GM12878 (cell line): ENCODE measurements at places on chromosomes 1 and 21.
A peak's percentile ranks its signal among the peaks of the same experiment; 100 is the strongest.

DNA sequence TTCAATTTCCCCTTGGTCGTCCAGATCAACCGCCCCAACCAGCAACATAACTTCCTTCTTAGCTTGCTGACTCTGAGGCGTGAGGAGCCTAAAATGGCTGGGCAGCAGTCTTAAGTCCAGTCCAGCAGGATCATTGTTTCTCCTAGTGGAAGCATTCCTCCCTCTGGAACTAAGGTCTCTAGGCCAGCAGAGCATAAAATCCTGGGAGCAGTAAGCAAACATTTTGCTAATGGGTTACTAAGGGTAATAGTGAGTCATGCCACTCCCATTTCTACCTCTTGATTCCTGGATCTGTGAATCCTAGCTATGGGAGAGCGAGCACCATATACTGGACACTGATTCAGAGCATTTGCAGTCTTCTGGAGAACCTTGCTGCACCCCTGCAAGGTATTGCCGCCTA lies 59.9 kb downstream of the ADSS2 start:
- DNase-seq: no peak

- DNase-seq: no peak
Measured at GRCh38 chr21:46255758-46256337, 27.3 kb upstream of the LSS start.

GRCh38 chr1:234730770-234731568 lies 121.0 kb upstream of the IRF2BP2 start:
- peak; percentile 68 for DNase-seq

GRCh38 chr1:153958961-153959260 lies 499 bp upstream of the CRTC2 start:
- DNase-seq: no peak

DNA sequence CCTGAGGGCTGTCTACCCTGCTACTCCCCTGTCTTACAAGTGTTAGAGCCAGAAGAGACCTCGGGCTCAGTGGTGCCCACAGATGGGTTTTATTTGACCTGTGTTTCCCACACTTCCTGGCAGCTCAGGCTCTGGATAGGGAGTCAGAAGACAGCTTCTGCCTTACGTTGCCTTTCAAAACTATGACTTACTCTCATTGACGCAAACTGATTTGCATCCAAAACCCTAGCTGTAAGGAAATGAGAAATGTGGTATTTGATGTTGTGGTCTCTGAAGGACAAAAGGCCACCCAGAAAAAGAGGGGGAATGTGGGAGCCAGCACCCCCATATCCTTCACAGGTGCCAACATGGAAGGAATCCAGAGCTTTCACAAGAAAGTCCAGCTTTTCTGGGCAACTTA lies 180.2 kb downstream of the ATG4C start:
- peak; percentile 5 for DNase-seq

DNA sequence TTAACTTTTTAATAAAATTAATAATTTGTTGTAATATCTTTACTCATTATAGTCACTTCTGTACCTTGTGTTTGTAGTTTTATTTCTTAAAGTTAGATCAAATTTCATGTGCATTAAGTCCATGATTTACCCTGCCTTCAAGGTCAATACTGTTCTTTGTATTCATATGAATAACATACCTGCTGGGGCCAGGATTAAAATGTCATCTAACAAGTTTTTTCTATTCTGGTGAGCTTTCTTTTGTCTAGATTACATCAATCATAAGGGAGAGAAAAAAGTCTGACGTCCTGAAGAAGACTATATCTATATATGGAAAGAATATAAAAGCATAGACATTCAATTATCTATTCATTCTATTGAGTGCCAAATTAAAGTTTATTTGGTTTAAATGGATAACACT lies 232.6 kb downstream of the COL11A1 start:
- no peak for DNase-seq

DNA sequence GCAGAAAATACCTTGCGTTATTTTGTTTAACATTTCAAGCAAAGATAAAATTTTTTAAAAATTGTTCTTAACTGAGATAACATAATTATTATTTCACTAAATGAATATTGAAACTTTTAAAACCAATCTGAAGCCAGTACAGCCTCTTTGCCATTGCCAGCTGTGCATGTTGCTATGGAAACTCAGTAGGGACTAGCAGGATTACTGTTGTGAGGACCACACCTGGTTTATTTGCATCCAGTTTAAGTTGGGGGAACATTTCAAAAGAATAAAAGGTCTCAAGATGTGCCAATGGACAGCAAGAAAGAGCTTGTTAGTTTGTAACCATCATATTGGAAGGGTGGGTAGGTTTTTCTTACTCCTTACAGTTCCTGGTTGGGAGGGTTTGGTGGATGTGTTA lies 80.7 kb downstream of the POU2F1 start:
- no peak for DNase-seq

DNA sequence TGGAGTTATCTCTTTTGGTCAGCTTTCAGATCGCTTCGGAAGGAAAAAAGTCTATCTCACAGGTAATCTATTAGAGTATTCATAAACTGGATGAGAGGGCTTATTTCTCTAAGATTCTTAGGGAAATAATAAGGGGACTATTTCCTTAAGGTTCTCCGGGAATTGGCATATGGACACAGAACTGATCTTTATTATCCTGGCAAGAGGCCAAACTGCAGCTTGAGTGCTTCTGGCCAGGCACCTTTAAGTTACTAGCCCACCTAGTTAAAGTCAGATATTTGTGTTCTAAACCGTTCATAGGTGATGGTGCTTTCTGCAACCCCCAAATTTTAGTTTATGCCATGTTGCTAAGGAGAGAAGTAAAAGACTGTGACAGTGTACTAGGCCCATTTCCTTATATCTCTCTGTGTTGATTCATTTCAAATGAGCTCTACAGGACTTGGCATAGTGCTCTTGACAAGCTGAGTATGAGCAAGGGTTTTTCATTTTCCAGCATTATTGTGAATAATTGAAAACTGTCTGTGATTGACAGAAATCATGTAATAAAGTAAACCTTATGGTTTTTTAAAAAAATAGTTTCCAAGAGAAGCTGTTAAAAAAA lies 43.4 kb downstream of the SLC22A15 start:
- no peak for DNase-seq

- DNase-seq: no peak
Measured at GRCh38 chr1:223006917-223007648, 136.0 kb downstream of the TLR5 start.

DNA sequence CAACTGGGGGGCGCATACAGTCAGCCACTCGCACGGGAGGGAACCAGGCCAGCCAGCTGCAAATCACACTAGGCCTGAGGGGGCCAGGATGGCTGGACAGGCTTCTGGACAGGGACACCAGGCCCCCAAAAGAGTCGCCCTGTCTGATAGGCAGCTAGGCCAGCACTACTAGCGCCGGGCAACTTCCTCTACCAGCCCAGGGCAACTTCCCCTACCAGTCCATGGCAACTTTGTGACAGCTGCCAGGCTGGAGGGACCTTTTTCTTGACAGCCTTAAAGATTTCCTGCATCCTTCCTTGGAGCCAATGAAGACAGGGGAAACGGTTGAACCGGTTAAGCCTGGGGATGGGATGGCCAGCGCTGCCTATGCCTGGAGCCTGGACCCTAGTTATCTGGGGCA lies 5.1 kb downstream of the IFFO2 start:
- no peak for DNase-seq

DNA sequence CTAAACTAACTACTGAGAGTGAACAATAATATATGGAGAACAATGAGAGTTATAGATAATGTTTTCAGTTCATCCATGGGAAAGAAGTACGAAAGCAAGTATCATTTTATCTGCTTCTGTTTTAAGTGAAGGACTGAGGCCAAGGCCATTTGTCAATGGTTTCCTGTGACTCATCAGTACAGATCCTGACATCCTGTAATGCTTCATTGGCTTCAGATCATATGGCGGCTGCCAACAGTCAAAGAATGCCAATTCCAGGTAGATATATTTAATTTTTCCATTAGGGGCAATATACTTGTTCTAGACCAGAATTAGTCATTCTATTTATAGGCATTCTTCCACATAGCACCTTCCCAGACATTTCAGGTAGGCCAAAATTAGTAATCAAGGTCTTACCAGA lies 97.3 kb downstream of the USH2A start:
- DNase-seq: no peak

GRCh38 chr1:199612976-199613774 lies 414.3 kb upstream of the NR5A2 start:
- no peak for DNase-seq

GRCh38 chr1:92980732-92981647 lies 19.7 kb upstream of the DIPK1A start:
- DNase-seq: no peak

GRCh38 chr1:205255941-205256780 lies 28.4 kb downstream of the TMCC2 start:
- DNase-seq: no peak

GRCh38 chr1:46362158-46362557 lies 21.6 kb downstream of the NSUN4 start:
- no peak for DNase-seq

DNA sequence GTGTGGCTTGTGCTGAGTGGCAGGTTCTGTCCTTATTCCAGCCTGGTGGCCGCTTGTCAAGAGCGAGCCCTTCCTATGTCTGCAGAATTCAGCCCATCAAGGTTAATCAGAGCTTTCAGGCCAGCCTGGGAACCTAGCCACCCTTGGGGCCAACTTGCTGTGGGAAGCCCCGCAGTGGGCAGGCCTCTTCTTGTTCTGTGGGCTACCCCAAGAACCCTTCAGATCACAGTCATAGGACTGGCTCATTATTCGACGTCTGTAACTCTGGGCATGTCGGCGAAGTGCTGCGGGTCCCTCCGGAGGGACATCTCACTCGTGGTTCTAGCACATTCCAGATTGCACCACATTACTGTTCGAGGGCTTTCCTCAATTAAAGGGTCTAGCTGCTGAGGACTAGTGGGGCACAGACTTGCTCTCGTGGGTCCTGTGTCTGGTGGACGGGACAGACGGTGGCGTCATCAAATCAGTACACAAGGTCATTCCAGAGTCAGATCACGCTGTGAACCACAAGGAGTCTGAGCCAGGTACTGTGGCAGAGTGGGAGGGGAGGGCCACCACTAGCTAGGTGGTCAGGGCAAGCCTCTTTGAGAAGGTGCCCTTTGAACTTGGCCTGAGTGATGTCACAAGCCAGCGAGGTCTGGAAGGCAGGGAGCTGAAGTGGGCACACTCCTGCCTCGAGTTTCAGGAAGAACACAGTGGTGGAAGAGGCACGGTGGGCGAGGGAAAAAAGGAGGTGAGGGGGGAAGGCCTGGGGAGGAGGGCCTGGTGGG lies 20.3 kb upstream of the TNFRSF1B start:
- no peak for DNase-seq

DNA sequence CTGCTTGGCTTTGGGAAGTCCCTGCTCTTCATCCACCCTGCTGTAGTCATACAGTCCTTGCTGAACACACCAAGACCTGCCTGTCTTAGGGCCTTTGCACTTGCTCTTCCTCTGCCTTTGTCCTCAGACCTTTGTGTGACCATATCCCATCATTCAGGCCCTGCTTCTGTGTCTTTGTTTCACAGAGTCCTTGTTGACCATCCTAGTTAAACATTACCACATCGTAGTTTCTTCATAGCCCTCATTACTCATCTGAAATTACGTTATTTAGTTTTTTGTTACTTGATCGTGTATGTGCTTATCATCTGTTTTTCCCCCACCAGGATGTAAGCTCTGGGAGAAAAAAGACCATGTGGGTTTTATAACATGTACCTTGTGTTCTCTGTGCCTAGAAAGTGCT lies 18.3 kb upstream of the SPRR5 start:
- DNase-seq: no peak

DNA sequence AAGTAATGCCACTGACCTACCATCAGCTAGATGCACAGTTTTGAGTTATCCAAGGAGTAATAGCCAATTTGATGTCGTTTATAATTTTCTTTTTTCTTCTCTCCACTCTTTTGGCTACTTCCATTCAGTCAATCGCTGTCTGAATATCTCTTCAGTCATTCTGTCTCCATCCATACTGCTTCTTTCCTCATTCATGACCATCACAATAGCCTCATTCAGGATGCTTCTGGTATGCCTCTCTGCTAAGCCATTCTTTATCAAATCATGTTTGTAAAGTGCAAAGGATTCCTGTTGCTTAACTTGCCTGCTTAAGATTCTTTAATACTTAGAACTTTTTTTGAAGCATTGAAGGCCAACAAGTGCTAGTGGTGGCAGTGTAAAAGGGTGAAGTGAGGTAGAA lies 20.2 kb downstream of the TYW3 start:
- no peak for DNase-seq

GRCh38 chr1:84916897-84917296 lies 23.9 kb upstream of the LPAR3 start:
- no peak for DNase-seq

- no peak for DNase-seq
Measured at GRCh38 chr21:44436111-44436611, 19.1 kb upstream of the LRRC3 start.

- DNase-seq: no peak
Measured at GRCh38 chr1:21123287-21123948, 53.3 kb downstream of the EIF4G3 start.

DNA sequence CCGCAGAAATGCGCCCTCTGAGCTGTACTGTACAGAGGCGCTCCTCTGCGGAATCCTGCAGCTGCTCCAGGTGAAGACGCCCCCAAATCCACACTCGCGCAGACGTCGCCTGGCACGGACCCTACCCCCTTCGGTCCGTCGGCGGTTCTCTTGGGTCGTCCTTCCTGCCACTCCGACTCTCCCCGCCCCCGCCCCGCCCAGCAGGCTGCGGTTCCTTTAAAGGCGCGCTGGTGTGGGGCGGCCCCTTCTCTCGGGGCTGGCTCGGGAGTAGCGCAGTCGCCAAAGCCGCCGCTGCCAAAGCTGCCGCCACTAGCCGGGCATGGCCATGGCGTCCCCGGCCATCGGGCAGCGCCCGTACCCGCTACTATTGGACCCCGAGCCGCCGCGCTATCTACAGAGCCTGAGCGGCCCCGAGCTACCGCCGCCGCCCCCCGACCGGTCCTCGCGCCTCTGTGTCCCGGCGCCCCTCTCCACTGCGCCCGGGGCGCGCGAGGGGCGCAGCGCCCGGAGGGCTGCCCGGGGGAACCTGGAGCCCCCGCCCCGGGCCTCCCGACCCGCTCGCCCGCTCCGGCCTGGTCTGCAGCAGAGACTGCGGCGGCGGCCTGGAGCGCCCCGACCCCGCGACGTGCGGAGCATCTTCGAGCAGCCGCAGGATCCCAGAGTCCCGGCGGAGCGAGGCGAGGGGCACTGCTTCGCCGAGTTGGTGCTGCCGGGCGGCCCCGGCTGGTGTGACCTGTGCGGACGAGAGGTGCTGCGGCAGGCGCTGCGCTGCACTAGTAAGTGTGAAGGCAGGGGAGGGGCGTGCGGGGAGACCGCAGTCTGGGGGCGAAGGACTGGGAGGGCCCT lies at the start of gene RASSF5:
RASSF5 (plus strand) TSS at position 248 of the 846 bp plus-strand sequence; CDS start at position 320, 72 bp downstream.
- DNase-seq: no peak

DNA sequence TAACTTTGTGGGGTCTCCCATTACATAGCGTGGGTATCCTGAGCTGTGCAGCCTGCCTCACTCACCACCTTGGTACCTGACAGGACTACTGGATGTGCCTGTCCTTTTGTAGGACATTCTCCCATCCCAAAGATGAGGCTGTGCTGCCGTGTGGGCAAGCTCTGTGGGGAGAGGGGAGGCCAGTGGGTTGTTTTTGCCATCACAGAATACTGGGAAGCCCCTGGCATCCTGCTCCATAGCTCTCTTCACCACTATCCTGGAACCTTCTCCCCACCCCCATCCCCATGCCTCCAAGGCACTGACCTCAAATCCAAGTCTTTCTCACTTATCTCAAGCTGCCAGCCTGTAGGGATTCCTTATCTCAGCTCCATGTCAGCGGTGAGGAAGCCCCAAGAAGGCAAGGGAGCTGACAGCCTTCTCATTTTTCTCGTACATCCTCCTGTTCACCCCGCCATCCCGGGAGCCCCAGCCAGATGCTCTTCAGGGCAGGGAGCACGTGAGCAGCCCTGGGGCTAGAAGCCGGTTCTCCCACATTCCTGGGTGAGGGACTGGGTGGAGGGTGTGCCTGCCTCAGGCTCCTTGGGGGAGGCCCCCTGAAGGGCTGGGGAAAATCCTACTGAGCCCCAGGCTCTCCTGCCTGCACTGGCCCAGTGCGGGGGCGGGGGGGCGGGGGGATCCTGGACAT lies 2.4 kb upstream of the ELF3 start:
- no peak for DNase-seq
